WERI-Rb-1 (cell line): ENCODE measurements at places on chromosomes 3 and 15.

DNA sequence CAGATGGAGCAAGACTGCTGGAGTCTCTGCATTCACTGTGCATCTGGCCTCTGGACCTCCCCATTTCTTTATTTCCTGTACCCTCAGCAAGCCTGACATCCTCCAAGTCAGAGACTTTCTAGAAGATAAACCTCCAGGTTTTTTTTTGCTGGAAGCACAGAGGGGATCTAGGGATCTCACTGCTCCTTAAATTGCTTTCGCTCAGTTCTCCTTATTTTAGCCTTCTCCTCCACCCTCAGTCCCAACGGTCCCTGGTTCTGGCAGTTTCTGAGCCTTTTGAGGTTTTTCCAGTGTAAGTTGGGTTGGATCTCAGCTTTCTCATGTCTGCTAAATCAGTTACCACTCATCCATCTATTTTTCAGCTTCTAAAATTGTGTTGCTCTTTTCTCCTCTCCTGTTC, 22.7 kb upstream of the CHD2 start:
- DNase-seq: no peak

- DNase-seq: no peak
Observed at GRCh38 chr3:177490626-177491025, 293.3 kb upstream of the TBL1XR1 start.

GRCh38 chr15:77738441-77739302, 106.0 kb upstream of the LINGO1 start:
- no peak for DNase-seq

DNA sequence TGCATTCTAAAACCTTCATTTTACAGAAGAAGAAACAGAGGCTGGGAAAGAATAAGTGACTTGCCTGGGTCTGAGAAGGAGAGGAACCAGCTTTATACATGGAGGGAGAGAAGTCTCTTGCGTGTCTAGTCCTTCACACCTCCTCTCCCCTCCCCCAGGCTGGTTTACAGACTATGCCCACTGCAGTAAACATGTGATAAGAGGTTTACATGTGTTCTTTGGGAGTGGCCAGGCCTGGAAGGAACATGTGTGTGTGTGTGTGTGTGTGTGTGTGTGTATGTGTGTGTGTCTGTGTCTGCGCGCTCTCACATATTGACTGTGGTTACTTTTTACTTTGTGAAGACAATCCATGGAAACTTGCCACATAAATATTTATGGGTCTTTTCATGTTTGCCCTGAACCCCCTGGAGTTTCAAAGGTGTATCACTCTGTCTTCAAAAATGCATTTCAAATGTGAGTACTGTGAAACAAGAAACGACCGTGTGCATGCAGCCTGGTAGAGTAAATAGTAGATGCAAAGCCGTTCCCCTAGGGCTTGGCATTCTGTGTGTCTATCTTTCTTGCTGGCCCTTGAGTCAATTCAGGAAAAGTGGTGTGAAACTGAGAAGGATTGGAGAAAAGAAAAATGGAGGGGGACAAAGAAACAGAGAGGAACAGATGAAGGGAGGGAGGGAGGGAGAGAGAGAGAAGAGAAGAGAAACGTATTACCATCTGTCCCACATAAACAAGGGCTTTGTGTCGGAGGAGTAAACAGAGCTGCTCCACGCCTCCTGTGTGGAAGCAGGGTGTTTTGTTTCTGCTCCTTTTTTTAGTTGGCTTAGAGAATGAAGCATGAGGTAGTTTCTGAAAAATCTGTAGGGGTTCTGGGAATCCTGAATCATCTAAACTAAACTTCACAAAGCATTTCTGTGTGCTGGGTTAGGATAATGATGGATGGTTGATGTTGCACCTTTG, 51.7 kb downstream of the CLDN11 start:
- no peak for DNase-seq

DNA sequence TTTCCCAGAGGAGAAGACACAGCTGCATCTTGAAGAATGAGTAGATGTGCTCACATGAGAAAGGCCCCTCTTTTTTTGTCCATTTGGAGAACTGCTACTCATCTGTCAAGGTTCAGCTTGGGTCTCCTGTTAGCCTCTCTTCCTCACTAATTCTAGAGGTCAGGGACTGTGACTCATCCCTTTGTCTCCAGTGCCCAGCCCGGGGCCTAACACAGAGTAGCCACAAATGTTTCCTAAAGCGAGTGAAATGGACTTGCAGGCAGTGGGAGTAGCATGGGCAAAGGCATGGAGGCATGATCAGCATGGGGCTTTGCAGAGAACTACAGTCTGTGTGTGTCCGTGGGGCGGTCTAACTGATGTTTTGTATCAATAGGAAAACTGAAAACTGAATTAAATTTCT, 33.9 kb upstream of the MRPS22 start:
- DNase-seq: no peak

DNA sequence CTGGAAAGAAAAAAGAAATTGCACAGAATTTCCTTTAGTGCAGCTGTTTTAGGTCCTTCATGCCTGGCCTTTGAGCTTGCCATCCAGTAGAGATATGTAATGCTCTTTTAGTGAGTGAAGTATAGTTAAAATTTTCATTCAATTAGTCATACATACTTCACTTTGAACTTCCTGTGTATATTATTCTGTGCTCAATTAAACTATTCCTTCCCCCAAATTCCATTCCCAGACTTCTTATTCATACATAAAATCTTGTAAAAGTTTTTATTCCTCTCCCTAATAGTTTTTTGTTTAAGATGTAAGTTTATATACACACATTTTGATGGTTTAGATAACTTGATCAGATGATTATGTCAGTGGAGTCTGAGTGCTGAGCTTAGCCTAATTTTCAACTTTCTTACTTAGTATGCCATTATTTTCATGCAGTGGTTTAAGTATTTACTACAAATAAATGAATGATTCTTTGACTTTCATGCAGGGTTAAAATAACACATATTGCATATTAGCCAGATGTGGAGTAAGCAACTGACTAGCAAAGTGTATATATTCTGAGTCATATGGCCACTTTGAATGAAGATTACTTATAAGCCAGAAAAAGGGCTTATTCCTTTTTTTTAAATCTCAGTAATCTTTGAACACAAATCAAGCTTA, 42.5 kb upstream of the ABHD10 start:
- DNase-seq: no peak

DNA sequence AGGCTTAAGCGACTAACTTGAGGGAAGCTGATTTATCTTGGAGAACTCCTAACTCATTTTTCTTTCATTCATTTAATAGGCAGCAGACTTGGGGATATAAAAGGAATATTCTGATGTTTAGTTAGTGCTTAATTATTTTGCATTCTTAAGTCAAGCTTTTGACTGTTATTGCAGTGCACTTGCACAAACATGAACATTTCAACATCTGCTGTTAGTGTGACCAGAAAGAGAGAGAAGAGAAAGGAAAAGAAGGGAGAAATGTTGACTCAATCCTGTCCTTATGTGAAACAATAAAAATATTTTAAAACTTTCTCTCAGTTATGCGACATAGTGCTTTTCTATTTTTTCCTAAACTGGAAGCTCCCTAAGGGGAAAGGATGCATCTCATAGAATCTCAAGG, 507.8 kb downstream of the LPP start:
- DNase-seq: no peak
